ENCODE measurements at places on chromosomes 3 and 15.
A peak's percentile ranks its signal among the peaks of the same experiment; 100 is the strongest.

- peak; percentile 81 for DNase-seq
Measured at GRCh38 chr3:122942937-122943827, 84.4 kb downstream of the SEMA5B start.

- DNase-seq, result no peak
Measured at GRCh38 chr15:84657748-84658079, 285 bp downstream of the NMB start.

DNA sequence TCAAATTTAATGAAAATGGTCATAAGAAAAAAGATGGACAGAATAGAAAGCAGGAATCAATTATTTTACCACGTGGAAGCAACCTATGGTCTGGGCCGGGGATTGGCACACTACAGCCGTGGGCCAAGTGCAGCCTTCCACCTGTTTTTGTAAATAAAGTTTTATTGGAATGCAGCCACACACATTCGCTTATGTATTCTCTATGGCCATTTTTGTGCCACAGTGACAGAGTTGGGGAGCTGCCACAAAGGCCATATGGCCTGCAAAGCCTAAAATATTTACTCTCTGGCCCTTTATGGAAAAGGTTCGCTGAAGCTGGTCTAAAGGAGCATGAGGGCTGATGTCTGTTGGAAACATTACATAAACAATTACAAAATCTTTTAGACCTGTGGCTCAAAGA, 144.8 kb downstream of the TMCO5A start:
- no peak for DNase-seq

- DNase-seq, result no peak
Measured at GRCh38 chr3:30141178-30141581, 465.2 kb upstream of the TGFBR2 start.

DNA sequence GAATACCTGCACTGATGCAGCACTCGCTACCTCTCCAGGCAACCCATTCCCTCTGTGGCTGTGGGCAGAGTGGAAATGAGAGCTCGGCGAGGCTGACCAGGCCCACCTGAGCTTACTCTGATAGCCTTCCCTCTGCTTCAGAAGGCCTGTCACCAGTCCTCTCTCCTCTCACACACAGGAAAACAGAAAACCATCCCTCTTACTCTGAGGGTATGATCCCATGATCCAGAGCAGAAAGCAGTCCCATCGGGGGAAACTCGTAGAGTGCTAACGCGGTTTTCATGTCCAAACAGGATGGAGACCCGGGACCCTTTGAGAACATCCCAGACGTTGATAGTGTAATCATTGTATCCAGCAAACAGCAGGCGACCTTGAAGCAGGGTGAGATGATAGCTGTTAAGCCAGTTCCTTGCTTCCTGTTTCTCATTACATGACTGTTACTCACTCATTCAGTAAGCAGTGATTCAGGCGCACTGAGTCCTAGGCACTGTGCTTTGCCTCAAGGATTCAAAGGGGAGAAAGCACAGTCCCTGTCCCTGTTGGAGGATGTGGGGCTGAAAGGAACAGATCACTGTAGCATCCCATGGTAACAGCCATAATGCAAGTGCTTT, 11.8 kb upstream of the BCL2L10 start:
- DNase-seq, result no peak

GRCh38 chr3:76402926-76403325, 617.6 kb upstream of the ZNF717 start:
- DNase-seq, result peak; percentile 33

DNA sequence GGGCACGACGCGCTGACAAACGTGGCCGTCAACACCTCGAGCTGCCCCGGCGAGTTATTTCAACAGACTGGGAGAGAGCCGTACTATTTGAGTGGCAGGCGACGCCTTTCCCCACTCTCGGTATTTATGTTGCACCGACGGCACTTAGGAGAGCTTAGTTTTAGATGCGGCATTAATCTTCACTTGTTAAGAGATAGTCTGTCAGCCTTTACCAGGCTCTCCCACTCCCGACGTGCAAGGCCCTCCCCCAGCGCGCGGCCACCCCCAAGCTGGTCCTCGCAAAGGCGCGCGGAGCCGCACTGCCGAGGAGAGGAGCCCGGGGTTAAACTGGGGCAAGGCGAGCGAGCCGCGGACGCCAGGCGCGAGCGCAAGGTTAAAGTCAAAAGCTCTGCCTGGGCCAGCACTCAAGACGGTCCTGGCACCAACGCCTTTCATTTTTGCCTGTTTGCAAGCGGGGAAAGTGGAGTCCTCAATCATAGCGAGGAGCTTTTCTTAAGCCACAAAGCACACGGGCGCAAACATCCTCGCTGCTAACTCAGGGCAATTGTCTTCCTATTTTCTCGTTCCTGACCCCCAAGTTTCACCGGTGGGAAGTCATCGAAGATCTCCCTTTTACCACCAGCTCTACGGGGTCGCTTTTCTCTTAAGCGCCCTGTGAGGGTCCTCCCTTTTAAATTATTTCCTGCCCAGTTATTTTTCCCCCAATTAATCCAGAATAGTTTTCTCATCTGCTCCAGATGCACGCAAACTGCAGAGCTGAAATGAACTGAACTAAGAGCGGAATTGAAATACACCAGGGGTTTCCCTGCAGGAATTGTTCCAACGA, 86.6 kb downstream of the NR2F2 start:
- DNase-seq, result peak; percentile 90

- peak; percentile 14 for DNase-seq
Measured at GRCh38 chr3:128895843-128896697, 16.6 kb downstream of the ACAD9 start.

- peak; percentile 84 for DNase-seq
Measured at GRCh38 chr3:76063811-76064210, 278.5 kb upstream of the ZNF717 start.

- no peak for DNase-seq
Measured at GRCh38 chr3:38008971-38009580, 18.5 kb downstream of the VILL start.

DNA sequence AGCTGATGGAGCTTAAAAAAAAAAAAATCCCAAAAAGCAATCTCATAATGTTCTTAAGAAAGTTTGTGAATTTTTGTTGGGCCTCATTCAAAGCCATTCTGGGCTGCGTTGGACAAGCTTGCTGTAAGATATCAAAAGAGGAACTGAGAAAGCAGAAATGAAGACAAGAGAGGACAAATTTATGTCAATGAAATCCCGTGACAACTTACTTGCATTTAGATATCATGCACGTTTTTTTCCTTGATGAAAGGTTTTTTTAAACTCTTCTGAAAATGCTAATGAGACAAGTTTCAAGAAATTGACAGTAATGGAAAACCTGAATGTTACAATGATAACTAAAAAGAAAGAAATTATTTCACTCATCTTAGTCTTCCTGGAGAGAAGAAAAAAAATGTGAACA, 662.9 kb downstream of the SQOR start:
- no peak for DNase-seq

- no peak for DNase-seq
Measured at GRCh38 chr15:81781395-81781794, 264.4 kb downstream of the MEX3B start.

DNA sequence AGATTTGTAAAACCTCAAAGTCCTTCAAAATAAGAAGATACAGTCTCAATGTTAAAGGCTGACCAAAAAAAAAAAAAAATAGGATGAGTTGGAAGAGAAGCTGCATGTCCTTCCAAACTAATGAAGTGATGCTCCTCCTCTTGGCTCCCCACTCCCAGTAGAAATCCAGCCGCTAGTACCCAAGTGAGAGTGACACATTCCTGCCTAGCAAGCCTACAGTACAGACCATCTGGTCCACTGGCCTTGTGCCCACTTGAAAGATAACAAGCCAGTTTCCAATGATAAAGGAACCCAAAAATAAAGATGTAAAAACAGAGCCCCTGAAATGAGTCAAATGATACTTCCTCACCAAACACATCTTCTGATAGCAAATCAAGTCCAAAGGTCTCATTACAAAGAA, 258.7 kb upstream of the NSMCE3 start:
- DNase-seq, result no peak

GRCh38 chr15:76116138-76116885, 56.5 kb downstream of the TMEM266 start:
- DNase-seq, result no peak

DNA sequence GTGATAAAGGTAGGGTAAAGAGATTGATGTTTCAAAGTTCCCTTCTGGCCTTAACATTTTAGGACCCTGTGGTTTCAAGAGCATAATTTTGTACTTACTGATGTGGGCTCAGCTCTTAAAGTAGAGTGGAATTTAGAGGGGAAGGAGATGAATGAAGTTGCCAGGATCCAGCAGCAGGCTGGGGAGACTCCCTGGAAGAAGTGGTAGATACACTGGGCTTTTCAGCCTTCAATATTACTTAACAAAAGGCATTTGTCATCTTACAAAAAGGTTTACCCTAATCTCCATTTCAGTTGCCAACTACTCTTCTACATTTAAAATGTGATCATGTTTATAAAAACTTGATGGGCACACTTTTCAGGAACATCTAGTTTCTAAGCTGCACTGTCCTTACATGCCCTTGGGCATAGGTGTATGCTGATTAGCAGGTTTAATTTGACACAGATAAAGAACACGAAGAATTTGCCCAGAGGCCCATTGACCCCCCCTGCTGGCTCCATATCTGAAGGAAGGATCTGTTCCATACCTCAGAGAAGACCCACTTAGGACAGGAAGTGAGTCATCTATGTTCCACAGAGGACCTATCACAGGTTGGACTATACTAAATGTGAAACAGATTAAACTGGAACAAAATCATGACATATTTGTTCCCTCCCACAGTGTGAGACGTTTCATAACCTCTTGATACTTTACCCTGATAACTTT, 93.0 kb upstream of the LPP start:
- no peak for DNase-seq

GRCh38 chr15:98676586-98677270, 28.4 kb downstream of the IGF1R start:
- no peak for DNase-seq

DNA sequence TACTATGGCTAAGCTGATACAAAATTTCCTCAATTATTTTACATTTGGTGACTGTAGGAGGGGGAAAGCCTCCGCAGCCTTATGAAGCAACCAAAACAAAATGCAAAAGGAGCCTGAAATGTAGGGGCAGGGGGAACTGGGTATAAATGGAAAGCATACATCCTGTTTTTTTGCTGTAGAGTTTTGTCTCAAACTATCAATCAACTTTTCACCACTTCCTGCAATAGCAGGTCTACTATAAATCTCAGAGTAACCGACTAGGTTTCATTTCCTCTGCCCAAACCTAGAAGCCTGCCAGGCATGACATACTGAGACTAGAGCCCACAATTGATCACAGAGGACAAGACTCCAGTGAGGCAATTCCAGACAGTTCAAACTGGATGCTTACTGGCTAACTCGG, 91.3 kb downstream of the SHQ1 start:
- no peak for DNase-seq

DNA sequence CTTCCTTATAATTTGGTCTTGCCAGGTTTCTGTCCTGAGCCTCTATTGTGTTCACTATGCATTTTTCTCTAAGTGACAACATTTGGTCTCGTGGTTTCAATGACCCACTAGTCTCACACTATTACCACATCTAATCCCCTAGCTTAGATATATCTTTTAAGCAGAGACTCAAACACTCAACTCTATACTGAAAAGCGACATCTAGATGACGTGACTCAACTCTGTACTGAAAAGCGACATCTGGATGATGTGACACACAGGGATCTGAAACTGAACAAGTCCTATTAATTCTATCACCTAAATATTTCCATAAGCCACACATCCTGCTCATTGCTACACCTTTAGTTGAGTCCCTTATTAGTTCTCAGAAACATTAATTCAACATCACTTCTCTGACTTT, 141.7 kb upstream of the MBNL1 start:
- no peak for DNase-seq

DNA sequence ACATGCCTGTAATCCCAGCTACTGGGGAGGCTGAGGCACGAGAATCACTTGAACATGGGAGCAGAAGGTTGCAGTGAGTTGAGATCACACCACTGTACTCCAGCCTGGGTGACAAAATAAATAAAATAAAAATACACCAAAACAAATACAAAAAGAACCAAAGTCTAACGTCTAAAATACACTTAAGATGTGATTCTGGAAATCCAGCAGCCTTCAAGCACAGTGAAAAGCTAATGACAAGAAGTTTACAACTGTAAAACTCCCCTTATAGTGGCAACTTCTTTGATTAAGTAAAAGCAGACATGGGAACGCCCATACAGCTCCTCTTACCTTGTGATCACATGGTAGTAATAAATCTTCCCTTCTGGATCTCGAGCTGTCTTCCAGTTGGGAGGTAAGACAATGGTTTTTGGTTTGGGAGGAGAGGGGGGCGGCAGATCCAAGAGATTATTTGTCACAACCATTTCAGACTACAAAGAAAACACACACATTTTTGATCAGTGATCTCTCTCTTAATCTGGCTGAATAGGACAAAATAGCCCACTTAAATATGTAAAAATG, 62.8 kb downstream of the NBEAL2 start:
- DNase-seq, result peak; percentile 59

GRCh38 chr3:40718209-40718608, 193.4 kb downstream of the ZNF621 start:
- no peak for DNase-seq

GRCh38 chr3:94004301-94004910, 24.0 kb downstream of the STX19 start:
- peak; percentile 69 for DNase-seq

DNA sequence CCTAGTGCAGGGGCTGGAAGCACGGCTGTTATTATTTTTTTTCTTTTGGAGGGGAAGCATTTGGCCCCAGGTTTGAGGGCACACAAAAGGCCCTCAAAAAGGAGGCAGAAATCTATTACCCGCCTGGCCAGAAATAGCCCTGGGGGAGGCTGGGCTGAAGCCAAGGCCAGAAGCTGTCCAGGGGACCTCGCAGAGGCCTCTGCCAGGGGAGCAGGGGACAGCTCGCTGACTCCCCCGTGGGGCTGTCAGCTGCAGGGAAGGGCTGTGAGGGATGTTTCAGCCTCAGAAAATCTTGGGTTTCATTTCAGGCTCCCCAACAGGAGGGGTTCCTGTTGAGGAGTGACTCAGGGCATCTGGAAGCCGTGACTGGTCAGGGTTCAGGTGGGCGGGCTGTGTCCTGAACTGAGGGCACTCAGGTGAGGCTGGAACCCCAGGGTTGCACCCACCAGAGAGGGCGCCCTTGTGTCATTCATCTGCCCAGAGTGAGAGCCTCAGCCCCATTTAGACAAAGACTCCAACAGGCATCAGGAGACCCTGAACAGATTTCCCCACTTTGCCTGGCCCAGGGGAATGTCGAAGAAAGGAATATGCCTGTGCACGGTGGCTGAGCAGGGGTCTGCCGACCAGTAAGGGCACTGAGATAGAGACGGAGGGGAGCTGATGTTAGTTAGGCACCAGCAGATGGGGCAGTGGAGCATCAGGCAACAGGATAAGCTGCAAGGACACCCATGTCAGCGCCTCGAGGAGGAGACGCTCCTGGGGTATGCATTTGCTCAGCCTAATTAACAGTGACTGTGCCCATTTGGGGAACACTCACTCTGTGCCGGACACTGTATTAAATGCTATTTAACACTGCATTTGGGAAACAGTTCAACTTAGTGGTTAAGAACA, 43.5 kb upstream of the SLC6A11 start:
- DNase-seq, result peak; percentile 44

GRCh38 chr15:79923079-79923514, 26.3 kb upstream of the MTHFS start:
- peak; percentile 78 for DNase-seq

- no peak for DNase-seq
Measured at GRCh38 chr3:151971814-151972579, 98.6 kb downstream of the SUCNR1 start.
